ENCODE measurements at places on chromosomes 12 and 14.

DNA sequence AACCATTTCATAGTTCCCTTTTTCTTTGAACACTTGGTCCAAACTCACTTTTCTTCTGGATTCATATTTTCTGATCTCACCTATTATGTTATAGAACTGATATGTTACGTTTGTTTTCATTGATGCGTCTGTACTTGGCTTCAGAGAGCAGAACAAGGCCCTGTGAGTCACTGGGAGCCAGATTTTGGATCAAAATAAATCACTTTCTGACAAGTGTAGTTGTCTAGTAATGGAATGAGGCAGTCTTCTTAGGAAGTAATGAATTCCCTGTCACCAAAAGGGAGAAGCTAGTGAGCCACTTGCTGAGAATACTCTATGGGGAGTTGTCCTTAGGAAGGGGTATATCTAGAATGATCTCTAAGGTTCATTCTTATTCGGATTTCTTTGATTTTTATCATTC is 10.2 kb downstream of the BICD1 start:
- DNase-seq = no peak

DNA sequence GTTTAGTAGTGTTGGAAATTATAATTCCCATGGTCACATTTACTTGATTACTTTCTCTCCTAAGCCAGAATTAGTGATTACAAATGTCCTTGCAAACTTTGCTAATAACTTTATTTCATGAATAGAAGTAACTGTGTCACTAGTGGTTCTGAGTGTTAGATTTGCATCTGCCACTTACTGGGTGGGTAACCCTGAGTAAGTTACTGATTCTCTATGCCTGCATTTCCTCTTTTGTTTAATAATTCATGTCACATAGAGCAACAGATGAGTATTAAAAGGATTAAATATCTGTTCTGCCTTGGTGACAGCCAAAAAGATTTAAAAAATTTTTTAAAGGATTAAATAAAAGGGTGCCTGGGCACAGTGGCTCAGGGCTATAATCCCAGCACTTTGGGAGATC is 78.6 kb downstream of the BHLHE41 start:
- no peak for DNase-seq

DNA sequence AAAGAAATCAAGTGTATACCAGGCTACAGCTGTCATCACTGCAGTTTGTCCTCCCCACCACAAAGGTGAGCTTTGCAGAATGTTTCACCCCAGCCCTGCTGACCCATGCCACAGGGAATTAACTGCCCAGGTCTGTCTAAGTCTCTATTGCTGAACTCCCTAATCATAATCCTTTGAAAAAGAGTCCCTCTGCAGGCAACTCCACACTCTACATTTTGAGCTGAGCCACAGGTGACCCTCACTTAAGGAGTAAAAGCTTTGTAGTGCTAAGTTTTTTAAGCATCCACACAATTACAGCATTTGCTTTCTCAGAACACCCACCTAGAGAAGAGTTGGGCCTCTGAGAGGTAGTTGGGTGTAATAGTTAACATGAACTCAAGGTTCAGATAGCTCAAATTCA is 90.0 kb downstream of the C12orf50 start:
- DNase-seq = no peak

DNA sequence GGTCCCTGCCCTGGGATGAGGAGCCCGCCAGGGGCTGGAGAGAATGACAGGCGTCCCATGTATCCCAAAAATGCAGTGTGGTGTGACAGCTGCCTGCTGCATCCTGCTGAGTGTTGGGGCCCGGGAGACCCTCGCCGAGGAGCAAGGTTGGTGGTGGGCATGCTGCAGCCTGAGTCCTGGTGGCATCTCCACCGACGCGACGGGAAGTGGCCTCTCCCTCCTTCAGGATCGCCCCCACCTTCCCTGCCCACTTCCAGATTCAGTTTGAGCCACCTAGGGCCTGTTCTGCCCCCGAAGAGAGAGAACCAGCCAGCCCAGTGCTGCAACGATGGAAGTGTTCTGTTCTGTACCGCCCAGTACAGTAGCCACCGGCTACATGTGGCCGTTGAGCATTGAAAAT is 70.1 kb downstream of the TSPAN9 start:
- DNase-seq = no peak

DNA sequence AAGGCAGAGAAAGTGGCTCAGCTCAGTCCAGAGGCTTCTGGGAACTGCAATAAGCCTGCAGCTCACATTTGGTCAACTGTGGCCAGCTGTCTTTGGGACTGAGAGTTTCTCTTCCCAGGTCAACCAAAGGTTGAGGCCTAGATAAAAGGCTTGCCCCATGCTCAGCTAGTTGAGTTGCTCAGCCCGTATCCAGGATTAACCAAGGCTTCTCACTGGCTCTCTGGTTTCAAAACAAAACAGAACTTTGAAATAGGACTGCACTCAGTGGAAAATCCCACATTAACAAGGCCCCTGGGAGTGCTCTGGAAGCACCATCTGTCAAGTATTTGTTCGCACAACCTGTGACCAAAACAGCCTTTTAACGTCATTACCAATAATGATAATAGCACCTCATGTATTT is 40.3 kb upstream of the NUAK1 start:
- DNase-seq = no peak

DNA sequence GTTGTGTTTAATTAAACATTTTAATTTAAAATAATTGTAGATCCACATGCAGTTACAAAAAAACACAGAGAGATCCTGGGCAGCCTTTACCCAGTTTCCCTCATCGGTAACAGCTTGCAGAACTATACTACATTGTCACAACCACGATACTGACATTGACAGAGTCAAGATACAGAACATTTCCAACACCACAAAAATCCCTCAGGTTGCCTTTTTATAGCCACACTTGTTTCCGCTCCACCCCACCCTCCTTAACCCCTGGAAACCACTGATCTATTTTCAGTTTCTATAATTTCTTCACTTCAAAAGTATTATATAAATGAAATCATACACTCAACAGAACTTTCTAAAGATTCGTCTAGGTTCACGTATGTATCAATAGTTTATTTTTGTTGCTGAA is 458.8 kb upstream of the SOX5 start:
- DNase-seq = no peak

- no peak for DNase-seq
Observed at GRCh38 chr14:101506211-101506925, 54.9 kb upstream of the DIO3 start.

- DNase-seq = no peak
Observed at GRCh38 chr14:94904636-94905035, 134.7 kb upstream of the GSC start.

- no peak for DNase-seq
Observed at GRCh38 chr14:28704153-28704552, 62.4 kb upstream of the FOXG1 start.

GRCh38 chr12:22653791-22654190 is 28.8 kb downstream of the ETNK1 start:
- no peak for DNase-seq

DNA sequence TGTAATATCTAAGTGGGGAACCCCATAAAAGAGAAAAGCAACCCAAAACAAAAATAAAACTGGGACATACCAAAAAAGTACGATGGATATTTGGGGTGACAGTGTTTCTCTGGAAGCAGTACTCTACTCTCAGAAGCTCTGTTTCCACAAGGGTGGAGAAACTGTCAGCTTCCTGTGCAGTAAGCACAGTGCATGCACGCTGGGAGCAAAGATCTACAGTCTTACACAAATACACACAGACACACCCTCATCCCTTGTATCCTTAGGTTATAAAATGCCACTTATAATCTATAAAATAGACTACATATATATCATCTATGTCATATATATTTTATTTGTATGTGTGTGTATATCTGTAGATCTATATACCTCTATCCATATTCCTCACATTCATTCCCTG is 225.8 kb upstream of the SOX5 start:
- DNase-seq = no peak

DNA sequence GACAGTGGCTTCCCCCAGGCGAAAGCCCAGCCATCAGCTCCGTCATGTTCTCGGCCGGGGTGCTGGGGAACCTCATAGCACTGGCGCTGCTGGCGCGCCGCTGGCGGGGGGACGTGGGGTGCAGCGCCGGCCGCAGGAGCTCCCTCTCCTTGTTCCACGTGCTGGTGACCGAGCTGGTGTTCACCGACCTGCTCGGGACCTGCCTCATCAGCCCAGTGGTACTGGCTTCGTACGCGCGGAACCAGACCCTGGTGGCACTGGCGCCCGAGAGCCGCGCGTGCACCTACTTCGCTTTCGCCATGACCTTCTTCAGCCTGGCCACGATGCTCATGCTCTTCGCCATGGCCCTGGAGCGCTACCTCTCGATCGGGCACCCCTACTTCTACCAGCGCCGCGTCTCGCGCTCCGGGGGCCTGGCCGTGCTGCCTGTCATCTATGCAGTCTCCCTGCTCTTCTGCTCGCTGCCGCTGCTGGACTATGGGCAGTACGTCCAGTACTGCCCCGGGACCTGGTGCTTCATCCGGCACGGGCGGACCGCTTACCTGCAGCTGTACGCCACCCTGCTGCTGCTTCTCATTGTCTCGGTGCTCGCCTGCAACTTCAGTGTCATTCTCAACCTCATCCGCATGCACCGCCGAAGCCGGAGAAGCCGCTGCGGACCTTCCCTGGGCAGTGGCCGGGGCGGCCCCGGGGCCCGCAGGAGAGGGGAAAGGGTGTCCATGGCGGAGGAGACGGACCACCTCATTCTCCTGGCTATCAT is 663 bp downstream of the PTGER2 start:
- DNase-seq = peak; percentile 32

- DNase-seq = no peak
Observed at GRCh38 chr14:99986396-99986795, 78.8 kb upstream of the EVL start.

- DNase-seq = no peak
Observed at GRCh38 chr12:1422604-1423315, 171.6 kb downstream of the FBXL14 start.

DNA sequence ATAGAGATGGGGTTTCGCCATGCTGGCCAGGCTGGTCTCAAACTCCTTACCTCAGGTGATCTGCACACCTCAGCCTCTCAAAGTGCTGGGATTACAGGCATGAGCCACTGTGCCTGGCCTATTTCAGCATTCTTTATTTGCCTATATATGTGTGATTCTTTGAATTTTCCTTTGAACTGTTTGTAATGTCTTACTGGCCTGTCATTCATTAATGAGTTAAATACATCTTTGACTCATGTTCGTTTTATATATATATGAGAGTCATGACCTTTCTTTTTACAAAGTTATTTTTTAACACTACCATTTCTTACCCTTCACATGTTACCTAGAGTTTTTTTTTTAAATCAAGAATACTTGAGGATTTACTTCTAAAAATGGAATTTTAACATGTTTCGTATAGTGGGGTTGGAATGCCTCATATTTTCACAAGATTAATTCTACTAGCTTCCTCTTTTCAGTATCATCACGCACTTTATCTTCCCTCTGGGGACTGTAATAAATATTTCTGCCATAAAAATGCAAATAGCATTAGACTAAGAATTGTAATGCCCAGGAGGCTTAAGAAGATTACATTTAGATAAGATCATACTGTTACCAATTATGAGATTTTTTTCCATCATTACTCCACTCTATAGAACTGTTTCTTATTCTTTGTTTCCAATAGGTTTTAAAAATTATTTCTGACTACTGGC is 66.7 kb downstream of the NTN4 start:
- DNase-seq = no peak

DNA sequence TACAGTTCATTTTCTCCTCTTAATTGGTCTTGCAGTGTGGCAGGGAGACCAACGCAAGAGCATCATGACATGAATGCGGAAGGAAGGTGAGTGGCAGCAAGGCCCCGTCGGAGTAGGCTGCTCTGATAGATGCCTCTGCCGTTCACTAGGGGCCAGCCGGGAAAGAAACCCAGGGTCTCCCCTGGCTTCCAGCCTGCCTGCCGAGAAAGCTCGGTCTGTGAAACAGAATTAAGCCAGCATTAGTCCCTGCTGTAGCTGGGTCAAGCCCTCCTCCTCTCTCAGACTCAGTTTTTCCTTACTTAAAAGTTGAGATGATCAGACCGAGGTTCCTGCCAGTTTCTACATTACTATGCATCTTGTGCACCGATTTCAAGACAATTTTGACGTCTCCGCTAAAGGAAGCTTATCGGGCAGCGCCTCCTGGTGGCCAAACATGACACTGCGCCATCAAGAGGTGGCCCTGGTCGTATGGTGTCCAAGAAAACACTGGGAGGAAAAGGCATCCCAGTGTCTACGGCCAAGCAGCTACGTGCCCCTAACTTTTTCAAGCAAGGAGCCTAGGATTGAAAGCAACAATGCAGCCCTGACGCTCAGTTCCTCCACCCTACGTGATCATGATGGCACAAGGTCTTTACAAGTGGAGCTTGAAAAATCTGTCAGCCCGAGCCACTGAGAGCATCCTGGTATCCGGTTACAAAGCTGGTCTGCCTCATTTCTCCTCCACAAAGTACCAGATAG is 131.6 kb downstream of the KSR2 start:
- peak; percentile 49 for DNase-seq

- DNase-seq = peak; percentile 14
Observed at GRCh38 chr12:123363740-123364531, 711 bp downstream of the SBNO1 start.

DNA sequence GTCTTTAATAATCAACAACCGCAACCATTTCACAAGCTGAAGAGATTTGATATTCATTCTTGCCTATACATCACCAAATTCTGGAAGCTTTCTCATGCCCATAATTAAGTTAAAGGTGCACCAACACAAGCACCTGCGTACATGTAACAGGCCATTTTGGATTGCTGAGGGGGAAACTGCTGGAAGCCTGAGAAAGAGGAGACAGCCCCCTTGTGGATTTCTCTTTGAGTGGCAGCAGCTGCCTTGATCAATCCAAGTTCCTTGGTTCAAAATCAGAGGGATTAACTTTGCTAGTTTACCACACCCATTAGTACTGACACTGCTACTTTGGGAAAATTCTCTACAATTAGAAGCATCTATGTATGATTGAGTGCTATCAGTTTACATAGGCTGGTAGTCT is 321.1 kb downstream of the NOVA1 start:
- DNase-seq = no peak

GRCh38 chr14:101500681-101501080 is 60.6 kb upstream of the DIO3 start:
- no peak for DNase-seq

DNA sequence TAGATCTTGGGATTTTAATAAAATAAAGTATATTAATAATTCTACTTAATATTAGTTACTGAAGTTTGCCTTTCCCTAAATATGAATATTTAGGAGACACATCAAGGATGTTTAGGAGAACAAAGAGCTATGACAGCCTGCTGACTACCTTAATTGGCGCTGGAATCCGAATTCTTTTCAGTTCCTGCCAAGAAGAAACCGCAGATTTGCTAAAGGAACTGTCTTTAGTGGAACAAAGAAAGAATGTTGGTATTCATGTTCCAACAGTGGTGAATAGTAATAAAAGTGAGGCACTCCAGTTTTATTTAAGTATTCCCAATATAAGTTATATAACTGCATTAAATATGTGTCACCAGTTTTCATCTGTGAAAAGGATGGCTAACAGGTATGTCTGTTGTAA is 54.5 kb downstream of the MIS18BP1 start:
- no peak for DNase-seq

GRCh38 chr12:1305791-1306500 is 288.4 kb downstream of the FBXL14 start:
- DNase-seq = no peak

DNA sequence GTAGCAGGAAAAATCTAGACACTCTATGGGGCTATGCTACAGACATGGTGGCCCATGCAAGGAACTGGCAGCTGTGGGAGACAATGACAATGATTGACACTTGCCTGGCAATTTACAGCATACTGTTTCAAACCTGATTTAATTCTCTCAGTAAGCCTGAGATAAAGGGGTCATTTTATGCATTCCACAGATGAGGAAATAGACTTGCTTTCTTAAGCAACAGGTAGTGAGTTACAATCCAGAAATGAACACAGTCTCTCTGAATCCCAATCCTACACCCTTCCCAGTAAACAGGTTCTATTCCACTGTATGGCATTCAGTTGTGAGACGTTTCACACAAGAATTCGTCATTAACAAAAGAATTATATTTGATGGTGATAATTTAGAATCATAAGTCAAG is 15.5 kb upstream of the PCNX1 start:
- no peak for DNase-seq

Data from activated effector memory CD4-positive, alpha-beta T cell treated with Interleukin-2 at 50 U/mL for 16 hours (primary cell).